K562 (cell line): ENCODE measurements at places on chromosomes 7 and 10.

- no peaks in the 10 kb centered on the region for H3K4me1 ChIP-seq
- H3K27me3 ChIP-seq: no peaks in the 10 kb centered on the region
- no peak overlapping the region for H3K27ac ChIP-seq
- H3K4me3 ChIP-seq: no peak overlapping the region
These were observed 418.1 kb downstream of the ZNF716 start for GRCh38 chr7:57867884-57868701.

DNA sequence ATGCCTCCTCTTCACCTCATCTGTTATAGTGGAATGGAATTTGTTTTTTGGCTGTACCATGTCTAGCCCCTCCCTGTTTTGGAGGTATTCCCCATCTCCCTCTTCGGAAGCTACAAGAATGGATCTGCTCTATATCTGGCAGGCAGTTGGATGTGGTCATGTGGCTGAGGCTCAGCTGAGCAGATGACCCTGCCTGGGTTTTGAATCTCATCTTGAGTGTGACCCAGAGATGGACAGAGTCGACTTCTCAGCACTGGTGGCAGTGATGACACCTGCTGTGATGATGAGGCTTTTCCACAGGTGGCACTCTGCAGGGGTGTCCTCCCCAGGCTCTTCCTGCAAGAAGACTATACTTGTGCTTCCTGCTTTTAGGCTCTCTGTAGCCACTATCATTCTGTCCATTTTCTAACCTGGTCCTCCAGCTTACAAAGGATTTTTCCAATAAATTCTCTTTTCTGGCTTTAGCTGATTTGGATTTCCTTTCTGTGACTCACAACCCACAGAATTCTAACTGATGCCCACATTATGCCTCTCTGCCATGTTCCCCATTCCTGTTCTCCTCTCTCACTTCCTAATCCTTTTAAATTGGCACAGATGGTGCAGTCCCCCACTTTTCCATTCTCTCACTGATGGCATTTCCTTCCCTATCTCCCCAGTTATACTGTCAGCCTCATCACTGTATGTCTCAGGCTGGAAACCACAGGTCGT, 7.5 kb upstream of the ARHGAP22 start:
- no peaks in the 10 kb centered on the region for H3K36me3 ChIP-seq
- H3K4me1 ChIP-seq: no peaks in the 10 kb centered on the region
- peaks cover 2% of the 10 kb centered on the region for H3K27me3 ChIP-seq
- DNase-seq: no peak
- no peak overlapping the region for H3K27ac ChIP-seq
- H3K4me3 ChIP-seq: no peak overlapping the region

GRCh38 chr7:74180866-74181265, 6.7 kb downstream of the EIF4H start:
- no peak overlapping the region; the same call in 2 of the 3 replicates for H3K27ac ChIP-seq
- DNase-seq: no peak
- H3K4me3 ChIP-seq: no peak overlapping the region
- H3K4me1 ChIP-seq: peaks cover 6% of the 10 kb centered on the region
- no peaks in the 10 kb centered on the region for H3K27me3 ChIP-seq
- H3K36me3 ChIP-seq: peaks cover 98% of the 10 kb centered on the region

DNA sequence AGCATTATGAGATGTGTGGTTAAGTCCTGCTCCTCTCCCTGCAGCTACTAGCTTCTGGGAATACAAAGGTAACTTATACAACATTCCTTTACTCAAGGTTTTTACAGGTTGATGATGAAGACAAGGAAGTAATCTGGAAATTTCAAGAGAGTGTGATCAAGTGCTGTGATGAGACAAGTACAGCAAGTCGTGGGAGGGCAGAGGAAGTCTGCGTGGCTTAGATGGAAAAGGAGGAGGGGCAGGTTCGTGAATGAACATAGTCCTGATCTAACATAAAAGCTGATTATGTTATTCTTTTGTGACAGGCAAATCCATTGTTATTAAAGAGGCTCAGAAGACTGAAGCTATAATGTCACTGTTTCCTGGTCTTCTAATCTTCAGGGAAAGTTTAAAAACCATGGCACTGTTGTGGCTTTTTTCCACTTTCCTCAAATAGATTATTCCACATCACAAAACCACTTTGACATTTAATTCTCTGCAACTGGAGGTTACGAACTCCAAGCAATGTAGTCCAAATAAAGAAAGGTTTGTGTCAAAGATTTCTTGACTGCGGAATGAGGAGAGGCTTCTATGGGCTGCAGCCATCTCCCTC, 84.1 kb downstream of the CPXM2 start:
- no peaks in the 10 kb centered on the region for H3K4me1 ChIP-seq
- H3K36me3 ChIP-seq: no peaks in the 10 kb centered on the region
- DNase-seq: no peak
- H3K27me3 ChIP-seq: no peaks in the 10 kb centered on the region
- no peak overlapping the region for H3K4me3 ChIP-seq

DNA sequence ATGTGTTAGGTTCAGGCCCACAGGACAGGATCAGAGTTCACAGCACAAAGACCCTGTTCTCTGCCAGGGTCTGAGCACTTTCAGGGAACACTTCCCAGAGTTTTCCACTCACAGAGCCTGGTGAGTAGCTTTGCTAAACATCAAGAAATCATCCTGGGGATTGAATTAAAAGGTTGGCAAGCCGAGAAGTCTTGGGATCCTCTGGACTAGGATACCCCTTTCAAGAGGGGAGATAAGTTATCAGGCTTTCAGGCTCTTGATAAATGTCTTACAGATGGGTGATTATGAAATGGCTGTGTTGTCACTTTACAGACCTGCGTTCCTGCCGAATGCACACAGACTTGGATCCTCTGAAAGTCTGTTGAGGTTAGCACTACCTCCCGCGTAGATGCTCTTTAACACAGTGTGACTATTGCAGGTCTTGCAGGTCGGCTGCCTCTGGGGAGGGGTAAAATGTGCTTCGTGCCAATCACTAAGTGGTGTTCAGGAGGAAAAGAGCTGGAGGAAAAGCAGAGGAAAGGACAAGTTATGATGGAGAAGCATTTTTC, 473.5 kb upstream of the AKR1E2 start:
- H3K27me3 ChIP-seq: no peaks in the 10 kb centered on the region
- H3K36me3 ChIP-seq: no peaks in the 10 kb centered on the region
- DNase-seq: no peak
- H3K27ac ChIP-seq: no peak overlapping the region
- no peaks in the 10 kb centered on the region for H3K4me1 ChIP-seq

DNA sequence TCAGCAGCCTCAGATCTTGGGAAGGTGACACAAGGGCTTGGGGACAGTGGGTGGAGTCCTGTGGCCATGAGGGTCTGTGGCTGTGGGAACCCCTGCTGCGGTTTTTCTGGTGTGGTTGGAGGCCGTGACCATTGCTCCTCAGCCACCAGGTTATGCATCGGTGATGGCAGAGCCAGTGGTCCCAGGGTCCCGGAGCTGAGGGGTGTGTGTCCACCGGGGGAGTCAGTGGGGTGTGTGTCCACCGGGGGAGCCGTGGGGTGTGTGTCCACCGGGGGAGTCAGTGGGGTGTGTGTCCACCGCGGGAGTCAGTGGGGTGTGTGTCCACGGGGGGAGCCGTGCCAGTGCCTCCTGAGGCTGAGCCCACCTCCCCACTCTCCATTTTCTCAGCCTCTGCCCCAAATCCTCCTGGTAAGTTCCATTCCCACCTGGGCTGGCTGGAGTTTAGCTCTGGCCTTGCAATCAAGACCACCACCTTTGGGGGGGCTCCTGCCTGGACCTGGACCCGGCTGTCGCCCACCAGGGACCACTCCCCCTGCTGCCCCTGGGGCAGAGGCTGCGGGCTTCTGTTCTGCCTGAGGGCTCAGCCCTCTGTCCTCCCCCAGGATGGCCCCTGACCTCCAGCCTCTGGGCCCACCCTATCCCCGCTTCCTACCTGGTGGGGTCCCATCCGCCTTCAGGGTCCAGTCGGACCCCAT, 143.5 kb downstream of the ELFN1 start:
- H3K4me3 ChIP-seq: no peak overlapping the region
- no peaks in the 10 kb centered on the region; the same call in 1 of the 3 replicates for H3K4me1 ChIP-seq
- no peak for DNase-seq

DNA sequence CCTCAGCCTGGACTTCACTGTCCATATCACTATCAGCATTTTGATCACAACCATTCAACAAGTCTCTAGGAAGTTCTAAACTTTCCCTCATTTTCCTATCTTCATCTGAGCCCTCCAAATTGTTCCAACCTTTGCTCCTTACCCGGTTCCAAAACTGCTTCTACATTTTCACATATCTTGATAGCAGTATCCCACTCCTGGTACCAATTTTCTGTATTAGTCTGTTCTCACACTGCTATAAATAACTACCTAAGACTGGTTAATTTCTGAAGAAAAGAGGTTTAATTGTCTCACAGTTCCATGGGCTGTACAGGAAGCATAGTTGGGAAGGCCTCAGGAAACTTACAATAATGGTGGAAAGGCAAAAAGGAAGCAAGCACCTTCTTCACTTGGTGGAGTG, 11.9 kb downstream of the THAP5 start:
- H3K4me3 ChIP-seq: no peak overlapping the region
- no peaks in the 10 kb centered on the region for H3K27me3 ChIP-seq
- no peak for DNase-seq
- H3K4me1 ChIP-seq: no peaks in the 10 kb centered on the region
- H3K36me3 ChIP-seq: 0 out of 3 replicates have a peak, but pooled peaks cover 3% of the 10 kb centered on the region

DNA sequence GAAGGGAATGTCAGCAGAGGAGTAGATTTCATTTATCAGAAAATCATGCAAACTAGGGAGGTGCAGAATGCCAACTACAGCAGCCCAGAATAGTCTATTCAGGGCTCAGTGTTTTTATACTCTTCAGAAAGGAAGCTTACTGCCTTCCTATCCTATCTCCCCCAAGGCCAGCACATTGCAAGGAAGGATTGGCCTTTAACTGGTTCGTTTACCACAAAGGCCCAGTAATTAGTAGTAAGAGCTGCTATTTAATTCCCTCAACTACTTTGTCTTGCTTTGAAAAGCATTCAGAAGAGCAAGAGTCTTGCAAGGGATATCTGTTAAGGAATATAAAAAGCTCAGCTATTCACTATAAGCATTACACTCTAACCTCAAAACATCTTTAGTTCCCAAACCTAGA, 86.4 kb upstream of the RNF148 start:
- no peak overlapping the region for H3K27ac ChIP-seq
- H3K27me3 ChIP-seq: no peaks in the 10 kb centered on the region
- no peaks in the 10 kb centered on the region for H3K36me3 ChIP-seq
- no peaks in the 10 kb centered on the region for H3K4me1 ChIP-seq
- DNase-seq: no peak

DNA sequence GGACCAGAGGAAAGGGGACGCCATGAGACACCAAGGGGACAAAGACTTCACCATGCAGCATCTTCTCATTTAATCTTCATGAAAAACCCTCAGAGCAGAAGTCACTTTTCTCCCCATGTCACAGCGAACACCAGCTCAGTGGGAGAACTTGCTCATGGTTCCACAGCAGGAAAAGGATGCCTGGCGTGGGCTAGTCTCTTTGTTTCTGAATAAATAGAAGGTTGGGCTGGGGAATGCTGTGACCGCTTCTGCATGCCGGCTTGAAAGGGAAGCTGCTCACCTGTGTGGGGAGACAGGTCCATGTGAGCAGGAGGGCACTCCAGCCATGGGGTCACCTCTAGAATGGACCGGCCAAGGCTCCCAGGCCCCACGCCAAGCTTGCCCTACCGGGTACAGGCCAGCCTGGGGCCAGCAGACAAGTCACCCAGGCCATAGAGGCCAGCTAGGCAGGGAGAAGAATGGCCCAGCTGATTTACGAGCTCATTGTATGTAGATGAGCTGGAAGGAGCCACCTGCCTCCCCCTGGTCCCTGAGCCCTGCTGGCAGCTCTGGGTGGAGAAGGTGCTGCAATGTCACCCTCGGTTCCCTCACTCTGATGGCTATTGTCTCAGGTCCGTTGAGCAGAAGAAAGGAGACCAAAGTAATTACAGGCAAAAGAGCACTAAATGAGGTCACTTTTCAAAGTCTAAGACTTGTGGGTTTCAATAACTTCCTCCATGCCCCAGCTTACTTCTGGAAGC, 82.0 kb upstream of the PDZD8 start:
- H3K4me1 ChIP-seq: no peaks in the 10 kb centered on the region; the same call in 1 of the 2 replicates
- H3K4me3 ChIP-seq: no peak overlapping the region
- no peaks in the 10 kb centered on the region for H3K36me3 ChIP-seq

DNA sequence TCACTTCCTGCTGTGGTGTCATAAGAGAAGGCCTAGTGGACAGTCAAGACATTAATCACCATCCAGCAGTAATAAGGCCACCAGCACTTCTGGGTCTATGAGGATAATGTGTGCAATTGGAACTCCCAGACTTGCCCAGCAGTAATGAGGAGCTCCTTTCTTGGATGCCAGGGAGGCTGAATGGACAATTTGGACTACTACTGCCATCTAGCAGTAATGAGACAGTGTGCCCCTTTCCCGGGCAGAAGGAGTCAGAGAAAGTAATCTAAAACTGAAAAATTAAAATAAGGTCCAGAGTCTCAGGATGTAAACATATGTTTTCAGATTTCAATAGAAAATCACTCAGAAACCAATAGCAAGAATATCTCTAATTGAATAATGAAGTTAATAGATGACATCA, 400.4 kb downstream of the CDC14C start:
- no peaks in the 10 kb centered on the region for H3K36me3 ChIP-seq
- DNase-seq: no peak
- H3K4me3 ChIP-seq: no peak overlapping the region
- no peak overlapping the region for H3K27ac ChIP-seq

- no peak overlapping the region for H3K27ac ChIP-seq
- H3K4me3 ChIP-seq: no peak overlapping the region
- H3K36me3 ChIP-seq: no peaks in the 10 kb centered on the region
- no peaks in the 10 kb centered on the region; the same call in 2 of the 3 replicates for H3K27me3 ChIP-seq
- DNase-seq: no peak
- no peaks in the 10 kb centered on the region for H3K4me1 ChIP-seq
These were observed 263.4 kb downstream of the KCNMA1 start for GRCh38 chr10:77374189-77374656.

GRCh38 chr10:89245802-89246201, 5.8 kb downstream of the LIPA start:
- H3K27me3 ChIP-seq: no peaks in the 10 kb centered on the region
- no peak overlapping the region for H3K4me3 ChIP-seq
- DNase-seq: no peak

GRCh38 chr7:51312951-51313737, 3.5 kb downstream of the COBL start:
- H3K4me1 ChIP-seq: no peaks in the 10 kb centered on the region
- no peak overlapping the region for H3K4me3 ChIP-seq
- H3K27ac ChIP-seq: no peak overlapping the region
- DNase-seq: no peak
- no peaks in the 10 kb centered on the region for H3K36me3 ChIP-seq

GRCh38 chr10:78041170-78042057, 7.8 kb downstream of the RPS24 start:
- H3K4me3 ChIP-seq: no peak overlapping the region
- peaks cover 64% of the 10 kb centered on the region for H3K36me3 ChIP-seq
- H3K4me1 ChIP-seq: peaks cover 59% of the 10 kb centered on the region; the same call in 2 of the 3 replicates
- peak overlapping the region; percentile 20 for H3K27ac ChIP-seq
- H3K27me3 ChIP-seq: no peaks in the 10 kb centered on the region
